SJSA1 (cell line): ENCODE measurements at places on chromosomes 11 and 22. TPM values are rescaled to one million over a fixed set of nuclear protein-coding genes. Genes with fewer than 3 reads are reported as not detected.

The NCF4 gene
- total RNA-seq, result not detected in 2 replicates

The CDC42EP1 gene
- 21.5 and 22.3 TPM in 2 replicates for total RNA-seq

The RAB36 gene
- total RNA-seq, result 0.42 TPM in 1 of 2 replicates, not detected in the other

The IGSF9B gene
- total RNA-seq, result 2.5 TPM in 1 of 2 replicates, not detected in the other

GRCh38 chr11:21912285-21912684 is 280.6 kb upstream of the ANO5 start:
- no peak for DNase-seq
- H3K4me1 ChIP-seq, result no peaks in the 10 kb centered on the region
- no peaks in the 10 kb centered on the region for H3K36me3 ChIP-seq
- no peak overlapping the region for H3K4me3 ChIP-seq
- H3K27me3 ChIP-seq, result no peaks in the 10 kb centered on the region
- no peak overlapping the region for H3K27ac ChIP-seq

DNA sequence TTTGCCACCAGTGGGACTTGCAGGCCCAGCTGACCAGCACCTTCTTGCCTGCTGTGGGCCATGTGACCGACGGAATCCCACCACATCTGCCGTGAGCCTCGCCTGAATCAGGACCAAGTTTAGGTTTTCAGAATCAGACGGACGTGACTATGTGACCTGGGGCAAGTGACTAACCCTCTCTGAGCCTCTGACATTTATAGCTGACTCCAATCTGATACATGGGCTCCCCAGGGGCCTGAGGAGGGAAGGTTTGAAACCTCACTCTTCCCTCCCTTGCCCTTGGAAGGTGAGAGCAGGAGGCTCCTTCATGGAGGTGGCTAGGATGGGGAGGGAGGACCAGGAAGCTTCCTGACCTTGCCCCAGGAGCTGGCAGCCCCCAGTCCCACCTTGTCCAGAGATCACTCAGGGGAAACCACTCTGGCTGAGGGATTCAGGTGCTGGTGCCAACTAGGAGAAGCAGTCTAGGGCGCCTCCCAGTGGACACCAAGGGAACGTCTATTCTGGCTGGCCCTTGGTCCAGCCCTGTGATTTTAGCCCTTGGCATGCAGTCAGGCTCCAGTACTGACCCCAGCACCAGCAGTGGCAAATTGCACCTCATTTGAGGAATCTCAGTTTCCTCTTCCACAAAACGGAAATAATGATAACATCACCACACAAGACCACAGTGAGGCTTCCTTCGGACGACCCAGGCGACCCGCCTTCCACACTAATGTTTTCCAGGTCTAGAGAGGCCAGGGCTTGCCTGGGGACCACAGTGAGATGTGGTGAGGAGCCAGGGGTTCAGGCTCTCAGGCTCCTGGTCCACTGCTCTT is 47.2 kb upstream of the SYT7 start:
- no peak overlapping the region for H3K4me3 ChIP-seq
- no peaks in the 10 kb centered on the region for H3K4me1 ChIP-seq
- peaks cover 30% of the 10 kb centered on the region for H3K27me3 ChIP-seq
- H3K36me3 ChIP-seq, result no peaks in the 10 kb centered on the region
- no peak overlapping the region for H3K27ac ChIP-seq

DNA sequence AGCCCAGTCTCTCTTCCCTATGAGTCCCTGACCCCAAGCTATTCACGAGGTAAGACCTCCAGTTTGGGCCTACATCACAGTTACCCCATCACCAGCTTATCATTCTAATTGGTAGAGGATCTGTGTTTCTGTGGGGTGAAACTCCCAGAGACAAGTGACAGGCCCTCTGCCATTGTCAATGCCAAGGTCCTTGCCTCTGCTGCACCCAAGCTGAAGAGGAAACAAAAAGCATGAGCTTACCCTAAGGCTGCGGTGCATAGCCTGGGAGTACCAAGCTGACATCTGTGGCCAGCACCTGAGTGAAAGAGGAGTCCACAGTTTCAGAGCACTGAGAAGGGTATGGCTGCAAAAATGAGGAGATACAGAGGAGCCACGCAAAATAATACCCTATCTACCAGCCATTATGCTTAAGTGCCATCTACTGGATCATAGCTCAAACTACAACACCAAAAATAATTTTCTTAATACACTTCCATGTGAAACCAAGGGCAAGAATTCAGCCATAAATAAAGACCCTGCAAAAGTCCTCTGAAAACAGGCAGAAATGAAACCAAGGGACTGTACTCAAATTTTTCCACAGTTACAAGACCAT is 62.3 kb upstream of the ANO5 start:
- no peaks in the 10 kb centered on the region for H3K36me3 ChIP-seq
- no peak overlapping the region for H3K27ac ChIP-seq
- H3K4me1 ChIP-seq, result no peaks in the 10 kb centered on the region
- no peak overlapping the region for H3K4me3 ChIP-seq
